ENCODE measurements at places on chromosomes 16 and 17.
A peak's percentile ranks its signal among the peaks of the same experiment; 100 is the strongest.

GRCh38 chr16:30953511-30954124, 3.9 kb upstream of the SETD1A start:
- DNase-seq: peak; percentile 67

DNA sequence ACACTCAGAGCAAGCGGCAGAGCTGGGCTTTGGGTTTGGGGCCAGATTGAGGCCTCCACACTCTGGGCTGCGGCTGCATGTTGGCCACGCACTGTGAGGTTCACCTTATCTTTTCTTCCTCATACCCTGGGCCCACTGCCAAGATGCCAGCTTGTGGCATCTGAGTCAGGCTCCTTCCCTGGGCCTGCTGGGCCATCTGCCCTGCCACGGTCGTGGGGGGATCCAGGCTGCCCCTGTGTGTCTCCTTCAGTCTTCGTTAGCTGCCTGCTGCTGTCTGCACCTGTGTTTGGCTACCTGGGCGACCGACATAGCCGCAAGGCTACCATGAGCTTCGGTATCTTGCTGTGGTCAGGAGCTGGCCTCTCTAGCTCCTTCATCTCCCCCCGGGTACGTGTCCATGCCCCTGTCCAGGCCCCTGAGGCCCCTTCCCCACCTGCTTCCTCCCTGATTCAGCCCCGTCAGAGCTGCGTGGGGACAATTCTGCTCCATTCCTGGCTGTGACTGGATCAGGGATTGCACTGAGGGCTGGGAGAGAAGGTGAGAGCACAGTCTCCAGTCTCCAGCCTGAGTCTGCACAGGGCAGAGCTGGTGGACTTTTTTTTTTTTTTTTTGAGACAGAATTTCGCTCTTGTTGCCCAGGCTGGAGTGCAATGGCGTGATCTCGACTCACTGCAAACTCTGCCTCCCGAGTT, 11.2 kb downstream of the SPNS3 start:
- DNase-seq: no peak

DNA sequence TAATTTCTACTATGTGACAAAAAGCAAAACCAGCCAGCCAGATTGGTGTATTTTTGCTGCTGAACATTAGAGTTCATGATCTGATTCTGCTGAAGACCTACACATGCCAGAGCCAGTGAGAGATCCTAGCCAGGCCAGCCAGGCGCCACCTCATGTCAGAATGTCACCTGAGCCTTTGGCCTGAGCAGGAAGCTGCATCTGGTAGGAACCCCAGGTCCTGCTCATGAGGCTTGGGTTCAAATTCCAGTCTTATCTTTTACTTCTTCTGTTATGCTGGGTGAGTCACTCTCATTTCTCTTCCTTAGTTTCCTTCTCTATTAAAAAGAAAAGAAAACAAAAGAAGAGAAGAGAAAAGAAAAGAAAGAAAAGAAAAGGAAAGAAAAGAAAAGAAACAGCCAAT, 585.1 kb upstream of the CDH5 start:
- DNase-seq: no peak

- DNase-seq: no peak
These were observed 56.3 kb upstream of the ARL4D start for GRCh38 chr17:43342589-43342890.

- no peak for DNase-seq
These were observed 6.5 kb downstream of the TBX6 start for GRCh38 chr16:30085247-30085646.

DNA sequence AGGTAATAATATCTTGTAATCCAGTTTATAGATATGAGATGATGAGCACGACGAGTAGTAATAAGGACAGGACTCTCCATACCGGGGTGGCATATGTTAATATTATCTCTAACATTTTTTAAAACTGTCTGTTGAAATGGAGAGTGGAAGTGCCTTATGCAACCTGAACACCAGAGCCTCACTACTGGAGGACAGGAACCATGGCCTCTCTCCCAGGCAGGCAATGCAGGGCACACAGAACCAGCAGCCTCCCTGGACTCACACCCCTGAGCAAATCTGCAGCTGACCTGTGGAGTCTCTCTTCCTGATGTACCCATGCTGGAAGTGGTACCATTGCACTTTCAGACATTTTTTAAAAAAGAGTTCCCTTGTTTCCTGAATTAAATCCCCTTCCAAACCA, 55.2 kb upstream of the ERN1 start:
- no peak for DNase-seq

DNA sequence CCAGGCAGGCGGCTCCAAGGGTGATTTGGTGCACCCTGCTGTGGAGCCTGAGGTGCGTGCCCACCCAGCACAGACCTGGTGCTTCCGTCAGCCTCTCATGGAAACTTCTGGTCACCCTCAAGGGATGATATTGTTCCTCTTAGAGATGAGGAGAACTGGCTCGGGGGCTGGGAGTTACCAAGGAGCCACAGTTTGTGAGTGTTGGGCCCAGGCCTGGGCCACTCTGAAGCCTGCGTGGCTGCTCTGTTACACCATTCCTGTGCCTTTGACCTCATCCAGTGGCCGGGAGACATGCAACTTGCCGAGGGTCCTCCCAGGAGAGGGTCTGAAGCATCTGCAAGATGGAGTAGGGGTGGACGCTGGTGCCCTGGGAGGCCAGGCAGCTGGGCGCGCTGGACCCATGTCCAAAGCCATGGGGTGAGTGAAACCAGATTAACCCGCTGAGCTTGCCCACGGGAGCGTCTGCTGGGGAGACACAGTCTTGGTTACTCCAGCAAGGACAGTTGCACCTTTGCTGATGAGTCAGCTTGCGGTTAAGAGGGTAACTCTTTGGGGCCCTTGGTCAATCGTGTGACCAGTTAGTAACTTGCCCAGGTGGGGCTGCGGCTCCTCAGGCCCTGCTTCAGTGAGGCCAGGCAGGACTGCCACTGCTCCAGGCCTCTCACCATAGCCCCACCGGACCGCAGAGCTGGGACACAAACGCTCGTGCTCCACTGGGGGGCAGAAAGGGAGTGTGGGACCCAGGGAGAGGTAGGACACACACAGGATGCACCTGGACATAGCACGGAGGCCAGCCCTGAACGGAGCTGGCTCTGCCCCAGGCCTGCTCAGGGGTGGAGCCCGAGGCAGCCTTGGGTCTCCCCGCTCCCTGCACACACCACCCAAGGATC, 7.5 kb downstream of the C16orf90 start:
- DNase-seq: no peak

- DNase-seq: no peak
These were observed 156.5 kb downstream of the FOXL1 start for GRCh38 chr16:86734543-86735460.

All from stimulated activated CD4-positive, alpha-beta T cell treated with anti-CD3 and anti-CD28 coated beads, Interleukin-4, amount 100 ng/mL, for 24 hours (primary cell).